Uterus (tissue), 4 donors: ENCODE measurements at places on chromosomes 7 and 10. TPM values are rescaled to one million over a fixed set of nuclear protein-coding genes. Genes with fewer than 3 reads are reported as not detected.

DNA sequence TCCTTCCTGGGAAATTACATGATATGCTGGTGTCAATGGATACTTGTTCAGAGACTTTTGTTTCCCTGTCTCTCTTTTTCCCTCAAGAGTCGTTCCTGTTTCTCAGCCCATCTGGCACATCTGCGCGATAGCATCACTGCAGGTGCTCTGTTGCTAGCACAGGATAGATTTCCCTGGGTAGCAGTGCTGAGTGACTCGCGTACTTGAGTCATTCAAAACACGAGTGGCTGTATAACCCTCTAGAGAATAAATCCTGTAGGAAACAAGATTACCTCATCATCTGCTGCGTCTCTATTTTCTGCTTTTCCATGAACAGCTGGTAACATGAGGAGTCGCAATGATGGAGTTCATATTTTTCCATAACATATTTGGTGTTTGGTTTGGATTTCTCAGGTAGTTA is 452.0 kb upstream of the FZD8 start:
- no peak for DNase-seq

The UCN3 gene
- total RNA-seq = not detected

- no peak for DNase-seq
Observed at GRCh38 chr10:11678074-11678793, 63.9 kb upstream of the ECHDC3 start.

DNA sequence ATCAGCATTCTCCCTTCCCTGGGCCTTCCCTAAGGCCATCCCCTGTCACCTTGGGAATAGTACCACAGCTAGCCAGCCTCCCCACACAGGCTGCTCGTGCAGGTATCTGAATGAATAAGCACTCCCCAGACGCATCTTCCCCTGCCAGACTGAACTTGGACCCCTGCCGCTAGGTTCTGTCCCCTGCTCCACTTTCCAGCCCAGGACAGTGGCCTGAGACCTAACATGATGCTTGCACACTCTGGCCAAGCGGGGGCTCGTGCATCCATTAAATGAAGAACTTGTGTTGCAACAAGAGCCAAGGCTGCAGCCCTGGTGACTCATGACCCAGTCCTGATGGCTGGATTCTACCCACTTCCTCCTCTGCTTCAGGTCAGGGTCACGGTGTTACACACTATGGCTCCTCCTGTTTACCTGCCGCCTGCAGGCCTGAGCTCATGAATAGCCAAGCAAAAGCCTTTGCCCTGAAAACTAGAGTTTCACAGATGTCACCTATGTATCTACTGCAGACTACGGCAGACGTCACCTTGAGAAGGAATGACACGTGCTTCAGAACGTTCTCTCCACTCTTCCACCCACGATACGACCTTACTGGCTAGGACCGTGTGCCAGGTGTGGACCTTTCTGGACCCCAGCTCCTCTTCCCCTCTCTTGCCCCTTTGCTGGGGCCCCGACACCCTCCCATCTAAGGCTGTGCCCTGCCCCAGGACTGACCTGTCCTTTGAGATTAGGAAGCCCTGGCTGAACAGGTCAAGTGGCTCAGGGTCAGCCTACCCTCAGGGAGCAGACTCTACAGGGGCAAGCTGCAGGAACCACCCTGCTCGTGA is 6.5 kb downstream of the ASB13 start:
- peak; percentile 52 for DNase-seq

The GPC2 gene
- 9.3 TPM for total RNA-seq

DNA sequence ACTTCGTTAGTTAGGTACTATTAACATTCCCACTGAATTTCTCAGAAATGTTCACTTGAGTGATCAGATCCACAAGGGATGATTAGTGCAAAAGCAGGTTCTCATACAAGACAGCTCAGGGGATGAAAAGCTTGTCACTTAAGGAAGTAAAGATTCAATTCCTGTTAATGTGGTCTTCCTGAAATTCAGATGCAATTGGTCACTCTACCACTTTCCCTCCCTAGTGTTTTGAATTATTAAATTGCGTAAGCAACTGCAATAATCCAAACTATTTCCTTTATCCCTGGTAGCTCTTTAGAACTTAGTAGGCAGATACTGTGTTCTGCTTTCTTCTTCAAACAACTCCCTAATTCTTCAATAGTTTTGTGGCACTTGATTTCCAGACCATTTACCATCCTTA is 121.4 kb downstream of the MAGI2 start:
- DNase-seq = no peak

DNA sequence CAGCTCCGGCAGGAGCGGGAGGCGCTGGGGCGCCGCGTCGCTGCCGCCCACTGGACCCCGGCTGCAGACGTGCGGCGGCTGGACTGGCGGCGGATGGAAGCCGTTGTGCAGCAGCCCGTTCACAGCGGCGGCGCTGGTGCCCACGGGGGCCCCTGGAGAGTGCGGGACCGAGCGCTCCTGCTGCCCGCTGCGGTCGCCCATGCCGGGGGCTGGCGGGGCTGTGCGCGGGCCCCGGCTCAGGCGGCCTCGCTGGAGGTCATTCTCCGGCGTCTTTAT is 413 bp downstream of the PANK1 start:
- DNase-seq = no peak

- DNase-seq = no peak
Observed at GRCh38 chr10:110711382-110711781, 67.2 kb downstream of the RBM20 start.

The MOGAT3 gene
- total RNA-seq = not detected

DNA sequence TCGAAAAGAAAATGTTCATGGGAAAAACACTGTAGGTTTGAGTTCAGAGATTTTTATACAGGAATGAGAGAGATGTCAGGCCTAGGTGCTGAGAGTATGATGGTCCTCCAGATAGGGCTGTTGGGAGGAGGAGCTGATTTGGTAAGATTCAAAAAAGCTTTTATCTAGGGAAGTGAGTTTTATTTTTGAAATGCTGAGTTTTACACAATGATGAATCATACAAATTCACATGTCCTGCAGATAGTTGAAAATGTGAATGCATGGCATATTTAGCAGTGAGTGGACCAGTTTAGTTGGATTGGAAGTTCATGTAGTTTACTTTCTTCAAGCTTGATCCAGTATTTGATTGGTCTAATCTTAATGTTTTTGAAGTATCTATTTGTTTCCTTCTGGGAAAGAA is 154.8 kb downstream of the LRRC4 start:
- DNase-seq = no peak
